NCI-H526 treated with DMSO at 0.1 percent for 48 hours (cell line): ENCODE measurements at places on chromosomes 5 and 9.

DNA sequence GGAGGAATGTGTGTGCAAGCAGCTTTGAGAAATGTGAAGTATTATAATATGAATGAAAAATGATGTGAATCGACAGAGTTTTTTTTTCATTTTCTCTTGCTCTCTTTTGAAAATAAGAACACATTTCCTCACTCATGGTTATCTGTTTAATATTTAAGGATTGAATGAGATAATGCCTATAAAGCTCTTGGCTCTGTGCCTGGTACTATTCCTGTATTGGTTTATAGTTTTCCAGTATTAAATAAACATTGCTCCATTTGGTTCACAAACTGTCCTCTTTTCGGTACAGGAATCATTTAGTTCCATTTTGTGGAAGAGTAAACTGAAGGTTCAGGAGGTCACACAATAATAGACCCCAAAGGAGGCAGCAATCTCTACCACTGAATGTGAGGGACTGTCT, 1185.5 kb upstream of the WWC1 start:
- no peak for DNase-seq

DNA sequence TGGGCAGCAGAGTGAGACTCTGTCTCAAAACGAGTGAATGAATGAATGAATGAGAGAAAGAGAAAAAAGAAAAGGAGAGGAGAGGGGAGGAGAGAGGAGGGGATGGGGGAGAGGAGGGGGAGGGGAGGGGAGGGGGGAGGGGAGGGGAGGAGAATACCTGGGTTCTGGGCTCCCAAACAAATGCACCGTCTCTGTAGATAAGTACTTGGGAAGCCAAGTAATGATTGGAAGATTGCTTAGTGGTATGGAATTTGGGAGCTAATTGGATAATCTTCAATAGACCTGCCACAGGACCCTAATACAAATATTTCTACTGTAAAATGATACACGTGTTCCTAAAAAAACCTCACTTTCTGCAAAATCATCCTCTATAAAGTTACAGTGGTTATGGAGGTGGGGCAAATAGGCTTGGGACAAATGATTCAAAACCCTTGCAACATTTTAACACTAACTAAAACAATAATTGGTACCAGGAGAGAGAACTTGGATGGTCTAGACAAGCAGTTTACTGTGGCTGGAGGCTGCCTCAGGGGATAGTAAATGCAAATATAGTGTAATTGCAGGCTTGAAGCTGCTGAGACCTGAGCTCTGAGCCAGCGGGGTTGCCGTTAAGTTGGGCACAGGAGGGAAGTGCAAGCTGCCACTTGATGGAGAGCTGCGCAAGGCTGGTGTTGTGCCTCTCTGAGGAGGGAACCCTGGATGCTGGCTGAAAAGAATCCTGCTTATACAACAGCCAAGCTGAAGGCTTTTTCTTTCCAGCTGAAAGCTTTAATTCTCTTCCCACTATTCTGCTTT, 3.5 kb downstream of the HEMGN start:
- DNase-seq = peak; percentile 83

DNA sequence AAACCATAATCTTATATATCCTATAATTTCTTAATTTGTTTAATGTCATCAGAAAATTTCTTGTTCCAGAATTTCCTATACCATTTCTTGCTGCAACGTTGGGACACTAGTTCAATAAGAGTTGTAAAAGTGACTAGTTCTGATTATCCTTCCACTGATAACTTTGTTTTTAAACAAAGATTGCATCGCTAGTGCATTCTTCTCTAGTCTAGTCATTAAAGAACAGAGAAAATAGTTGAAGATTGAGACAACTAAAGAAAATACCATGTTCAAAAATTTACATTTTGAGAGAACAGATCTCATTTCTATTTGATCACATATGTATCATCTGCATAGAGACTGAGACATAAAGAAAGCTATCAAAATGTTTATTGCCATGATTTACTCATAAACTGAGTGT, 1888.2 kb downstream of the EFNA5 start:
- DNase-seq = no peak

GRCh38 chr9:98425079-98425478, 169.6 kb upstream of the TBC1D2 start:
- DNase-seq = no peak

DNA sequence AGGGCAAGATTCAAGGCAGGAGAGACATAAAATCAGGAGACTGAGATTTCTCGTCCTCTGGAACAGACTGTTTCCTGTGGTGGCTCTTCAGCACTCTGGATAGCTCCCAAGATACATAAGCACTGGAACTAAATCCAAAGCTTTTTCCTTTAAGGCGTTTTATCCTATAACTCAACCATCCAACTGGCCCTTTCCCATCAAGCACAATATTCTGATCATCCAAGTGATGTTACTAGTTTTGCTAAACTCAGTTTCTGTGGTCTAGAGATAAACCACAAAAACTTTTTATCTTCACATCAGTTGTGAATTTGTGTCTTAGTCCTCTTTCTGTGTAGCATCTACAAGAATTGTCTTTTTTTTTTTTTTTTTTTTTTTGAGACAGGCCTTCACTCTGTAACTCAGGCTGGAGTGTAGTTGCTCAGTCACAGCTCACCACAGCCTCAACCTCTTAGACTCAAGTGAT, 299.4 kb downstream of the COX7C start:
- no peak for DNase-seq

- no peak for DNase-seq
These were observed 23.7 kb downstream of the SLC6A7 start for GRCh38 chr5:150213530-150213929.

DNA sequence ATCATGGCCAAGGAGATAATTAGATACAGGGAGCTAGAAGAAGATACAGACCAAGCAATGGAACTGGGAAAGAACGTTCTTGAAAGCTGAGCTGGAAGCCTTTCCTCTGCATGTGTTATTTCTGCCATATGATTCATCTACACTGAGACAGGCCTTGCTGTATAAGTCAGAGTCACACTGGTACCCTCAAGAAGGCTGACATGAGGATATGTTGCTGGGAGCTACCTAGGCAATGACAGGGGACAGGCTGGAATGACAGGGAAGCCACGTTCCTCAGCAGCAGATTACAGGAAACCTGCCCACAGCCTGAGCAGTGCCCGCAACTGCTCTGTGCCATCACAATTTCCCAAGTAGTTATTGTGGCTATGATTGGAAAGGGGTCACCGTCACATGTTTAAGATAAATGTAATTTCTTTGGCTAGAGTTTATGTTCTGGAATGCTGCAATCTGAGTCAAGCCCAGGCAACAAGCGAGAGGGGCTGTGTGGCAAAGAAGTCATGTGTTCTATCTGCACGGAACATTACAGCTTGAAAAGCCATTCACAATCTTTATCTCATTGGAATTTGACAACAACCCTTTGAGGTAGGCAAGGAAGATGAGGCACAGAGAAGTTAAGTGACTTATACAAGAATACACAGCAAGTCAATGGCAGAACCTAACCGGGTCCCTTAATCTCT, 108.2 kb downstream of the TTLL11 start:
- no peak for DNase-seq

- DNase-seq = no peak
These were observed 219.5 kb upstream of the RASA1 start for GRCh38 chr5:87048156-87048555.

DNA sequence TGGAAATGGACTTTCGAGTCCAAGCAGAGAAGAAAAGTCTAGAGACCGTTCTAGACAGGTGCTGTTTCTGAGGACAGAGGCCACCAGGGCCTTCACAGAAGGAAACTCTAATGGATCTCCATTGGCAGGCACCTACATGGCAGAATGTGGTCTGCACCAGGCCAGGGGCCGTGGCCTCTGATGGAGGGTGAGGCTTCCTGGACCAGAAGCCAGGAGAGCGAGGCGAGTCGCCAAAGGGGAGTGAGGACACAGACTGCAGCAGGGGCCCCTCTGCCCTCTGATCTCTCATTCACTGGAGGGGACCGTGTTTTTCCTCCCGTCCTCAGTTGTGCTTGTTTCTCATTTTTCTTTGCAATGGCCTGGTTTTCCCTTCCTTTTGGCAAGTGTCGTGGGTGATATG, 41.1 kb downstream of the ALG2 start:
- DNase-seq = no peak

DNA sequence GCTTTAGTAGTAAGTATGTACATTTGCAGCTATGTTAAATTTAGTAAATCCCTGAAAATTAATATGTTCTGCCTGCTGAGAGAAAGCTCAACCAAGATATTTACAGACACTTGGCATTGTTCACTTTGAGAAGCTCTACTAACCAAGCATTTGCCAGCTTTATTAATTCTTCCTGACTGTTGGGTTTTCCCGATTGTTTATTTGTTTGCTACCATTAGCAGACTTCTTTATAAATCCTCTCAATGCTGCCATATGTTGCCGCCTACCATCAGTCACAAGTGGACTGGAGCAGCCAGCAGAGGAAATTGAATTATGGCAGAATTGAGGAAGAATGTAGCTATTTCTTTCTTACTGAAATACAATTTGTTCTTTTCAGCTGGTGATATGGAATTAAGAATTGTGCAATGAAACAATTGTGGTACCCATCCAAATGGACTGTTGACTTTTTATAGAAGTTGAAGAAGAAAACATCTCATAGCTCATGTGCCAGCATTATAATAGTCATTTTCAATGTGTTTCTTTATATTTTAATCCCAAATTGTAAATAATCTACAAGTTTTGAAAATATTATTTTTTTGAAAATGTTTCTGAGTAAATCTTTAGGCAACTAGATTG, 588.7 kb upstream of the CDH6 start:
- no peak for DNase-seq
